GM12865 (cell line): ENCODE measurements at places on chromosomes 7 and 10.

DNA sequence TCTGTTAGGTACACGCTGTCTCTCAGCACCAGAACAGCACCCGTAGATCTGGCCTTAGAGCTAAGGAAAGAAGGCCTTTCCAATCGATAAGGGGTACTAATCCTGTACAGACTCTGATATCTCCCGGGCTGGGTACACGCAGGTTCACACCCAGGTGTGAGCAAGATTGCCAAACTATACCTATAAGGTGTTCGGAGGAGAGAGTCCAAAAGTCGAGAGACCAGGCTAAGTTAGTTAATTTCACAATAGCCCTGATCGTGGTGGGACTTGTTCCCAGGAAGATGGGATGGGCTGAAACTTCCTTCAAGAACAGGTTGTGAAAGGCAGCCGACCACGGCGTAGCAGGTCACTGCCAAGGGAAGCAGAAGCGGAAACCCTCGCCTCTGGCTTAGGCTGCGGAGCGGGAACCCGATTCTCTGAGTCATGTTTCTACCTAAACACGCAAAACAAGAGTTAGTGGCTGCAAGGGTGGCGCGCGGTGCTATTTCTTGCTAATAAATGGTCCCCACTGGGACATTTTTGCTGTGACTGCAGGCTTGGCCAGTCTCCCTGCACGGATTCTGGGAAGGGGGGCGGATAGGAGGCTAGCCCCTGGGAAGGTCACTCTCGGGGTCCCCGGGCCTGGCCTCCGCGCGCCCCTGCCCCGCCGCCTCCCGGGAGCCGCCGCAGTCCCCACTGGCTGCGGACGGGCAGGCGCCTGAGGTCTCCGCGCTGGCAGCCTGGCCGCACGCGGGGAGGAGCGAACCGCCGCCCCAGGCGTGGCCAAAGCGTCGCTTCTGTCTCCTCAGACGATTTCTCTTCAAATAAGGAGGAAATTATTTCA is 75.4 kb upstream of the PDSS1 start:
- peak; percentile 26 for DNase-seq

DNA sequence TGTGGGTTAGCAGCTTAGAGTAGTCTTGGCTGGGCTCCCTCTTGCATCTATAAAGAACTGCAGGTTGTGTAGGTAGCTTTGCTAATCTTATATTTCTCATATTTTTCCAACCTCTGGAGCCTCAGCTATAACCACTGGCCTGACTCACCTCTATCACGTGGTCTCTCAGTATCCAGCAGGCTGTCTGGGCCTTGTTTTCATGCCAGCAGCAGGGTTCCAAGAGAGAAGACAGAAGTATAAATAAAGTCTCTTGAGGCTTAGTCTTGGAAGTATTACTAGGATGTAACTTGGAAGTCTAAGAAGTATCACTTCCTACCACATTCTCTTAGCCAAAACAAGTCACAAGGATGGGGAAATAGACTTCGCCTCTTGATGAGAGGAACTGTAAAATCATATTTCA is 73.3 kb downstream of the WIPF3 start:
- no peak for DNase-seq

- no peak for DNase-seq
Measured at GRCh38 chr10:58350619-58351323, 16.0 kb downstream of the UBE2D1 start.

DNA sequence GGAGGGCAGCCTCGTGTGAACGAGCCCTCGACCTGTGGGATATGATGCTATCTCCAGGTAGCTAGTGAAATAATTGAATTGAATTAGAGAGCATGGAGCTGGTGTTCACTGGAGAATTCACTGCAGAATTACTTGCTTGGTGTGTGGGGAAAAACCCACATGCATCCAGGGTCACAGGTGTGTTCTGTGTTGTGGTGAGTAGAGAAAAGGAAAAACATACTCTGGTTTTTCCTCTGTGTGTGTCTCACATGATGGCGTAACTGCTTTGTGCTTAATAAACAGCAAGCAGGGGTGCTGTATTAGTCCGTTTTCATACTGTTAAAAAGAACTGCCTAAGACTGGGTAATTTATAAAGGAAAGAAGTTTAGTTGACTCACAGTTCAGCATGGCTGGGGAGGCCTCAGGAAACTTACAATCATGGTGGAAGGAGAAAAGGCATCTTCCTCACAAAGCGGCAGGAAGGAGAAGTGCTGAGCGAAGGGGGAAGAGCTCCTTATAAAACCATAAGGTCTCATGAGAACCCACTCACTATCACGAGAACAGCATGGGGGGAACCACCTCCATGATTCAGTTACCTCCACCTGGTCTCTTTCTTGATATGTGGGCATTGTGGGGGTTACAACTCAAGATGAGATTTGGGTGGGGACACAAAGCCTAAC is 62.6 kb downstream of the TACR2 start:
- DNase-seq = no peak

GRCh38 chr7:151349507-151349853 is 7.9 kb downstream of the NUB1 start:
- DNase-seq = no peak

GRCh38 chr7:134514106-134514505 is 13.3 kb upstream of the AKR1B10 start:
- DNase-seq = no peak

GRCh38 chr10:48907730-48908129 is 31.9 kb downstream of the LRRC18 start:
- no peak for DNase-seq
